ENCODE measurements at places on chromosomes 12 and 14.

- no peak for DNase-seq
Observed at GRCh38 chr14:86779416-86779815, 1213.6 kb downstream of the GALC start.

- DNase-seq, result no peak
Observed at GRCh38 chr14:104009297-104009696, 67.0 kb upstream of the RD3L start.

DNA sequence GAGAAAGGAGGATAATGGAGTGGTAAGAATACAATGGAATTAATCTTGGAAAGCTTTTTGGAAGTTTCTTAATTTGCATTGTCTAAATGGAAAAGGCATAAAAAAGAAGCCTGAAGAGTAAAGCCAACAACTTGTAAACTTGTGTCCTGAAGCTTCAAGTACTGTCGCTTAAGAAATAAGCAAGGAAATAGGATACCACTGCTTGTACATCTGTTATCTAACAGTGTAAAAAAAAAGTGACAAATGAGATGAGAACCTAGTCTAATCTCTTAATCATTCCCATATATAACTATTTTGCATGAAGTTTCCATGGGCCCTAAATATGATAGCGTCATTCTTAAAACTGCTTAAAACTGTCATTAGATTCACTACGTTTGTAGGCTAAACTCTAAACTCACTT is 134.0 kb upstream of the DYRK2 start:
- no peak for DNase-seq

DNA sequence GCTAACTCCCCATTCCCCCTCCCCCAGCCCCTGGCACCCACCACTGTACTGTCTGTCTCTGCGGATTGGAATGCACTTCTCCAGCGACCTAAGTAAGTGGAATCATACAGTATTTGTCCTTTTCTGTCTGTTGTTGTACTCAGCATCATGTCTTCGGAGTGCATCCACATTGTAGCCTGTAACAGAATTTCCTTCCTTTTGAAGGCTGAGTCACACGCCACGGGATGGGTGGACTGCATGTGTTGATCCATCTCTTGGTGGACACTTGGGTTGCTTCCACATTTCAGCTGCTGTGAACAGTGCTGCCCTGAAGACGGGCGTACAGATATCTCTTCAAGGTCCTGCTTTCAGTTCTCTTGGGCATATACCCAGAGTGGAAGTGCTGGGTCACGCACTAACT is 34.4 kb downstream of the DDX51 start:
- no peak for DNase-seq

GRCh38 chr14:55309761-55310365 is 38.6 kb downstream of the FBXO34 start:
- no peak for DNase-seq

DNA sequence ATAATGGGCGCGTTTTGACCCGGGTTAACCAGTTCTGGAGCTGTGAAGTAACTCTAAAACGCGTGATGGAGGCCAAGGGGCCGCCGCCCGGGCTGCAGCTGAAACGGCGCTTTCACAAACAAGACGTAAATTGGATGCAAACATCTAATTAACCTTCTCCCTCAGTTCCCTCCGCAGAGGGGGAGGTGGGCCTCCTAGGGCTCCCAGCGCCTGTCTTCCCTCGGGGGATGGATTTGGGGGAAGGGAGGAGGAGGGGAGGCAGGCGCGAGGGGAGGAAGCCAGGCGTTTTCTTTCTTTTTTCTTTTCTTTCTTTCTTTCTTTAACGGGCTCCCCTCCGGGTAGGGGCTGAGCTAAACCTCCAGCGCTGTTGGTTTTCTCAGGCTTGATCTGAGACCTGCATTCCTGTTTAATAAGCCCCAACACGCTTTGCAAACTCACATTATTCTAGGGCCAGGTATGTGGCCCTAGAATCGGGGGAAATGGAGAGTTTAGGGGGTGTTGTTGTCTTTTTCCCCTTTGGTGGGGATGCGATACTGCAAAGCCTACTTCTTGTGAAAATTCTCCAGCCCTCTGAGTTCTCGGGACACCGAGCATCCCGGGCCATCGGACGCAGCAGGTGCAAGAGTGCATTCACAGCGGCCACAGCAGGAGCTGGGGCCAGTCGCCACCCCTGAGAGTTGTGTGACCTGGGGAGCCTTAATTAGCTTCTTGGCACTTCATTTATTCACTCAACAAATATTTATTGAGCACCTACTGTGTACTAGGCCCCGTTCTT is 43.6 kb upstream of the LHX5 start:
- DNase-seq, result no peak

- no peak for DNase-seq
Observed at GRCh38 chr14:100791348-100791735, 34.6 kb upstream of the MEG3 start.

DNA sequence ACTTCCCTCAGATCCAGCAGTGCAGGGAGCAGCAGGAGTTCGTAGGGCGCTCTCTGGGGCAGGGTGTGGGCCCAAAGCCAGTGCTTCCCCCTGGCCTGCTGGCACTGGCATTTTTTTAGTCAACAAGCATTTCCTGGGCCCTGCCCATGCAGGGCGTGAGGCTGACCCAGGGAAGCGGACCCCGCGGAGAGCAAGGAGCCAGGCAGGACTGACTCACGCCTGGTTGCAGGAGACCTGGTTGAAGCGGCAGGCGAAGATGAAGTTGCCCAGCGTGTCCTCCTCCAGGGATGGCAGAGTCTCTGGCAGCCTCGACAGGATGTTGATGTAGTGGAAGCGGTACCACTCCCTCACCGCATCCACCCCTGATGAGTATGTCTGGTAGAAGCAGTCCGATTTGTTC is 13.5 kb downstream of the SCNN1A start:
- peak; percentile 41 for DNase-seq

- DNase-seq, result peak; percentile 68
Observed at GRCh38 chr14:93824518-93825234, 36.4 kb upstream of the PRIMA1 start.

GRCh38 chr14:21014761-21015190 is 10.1 kb downstream of the NDRG2 start:
- peak; percentile 81 for DNase-seq

DNA sequence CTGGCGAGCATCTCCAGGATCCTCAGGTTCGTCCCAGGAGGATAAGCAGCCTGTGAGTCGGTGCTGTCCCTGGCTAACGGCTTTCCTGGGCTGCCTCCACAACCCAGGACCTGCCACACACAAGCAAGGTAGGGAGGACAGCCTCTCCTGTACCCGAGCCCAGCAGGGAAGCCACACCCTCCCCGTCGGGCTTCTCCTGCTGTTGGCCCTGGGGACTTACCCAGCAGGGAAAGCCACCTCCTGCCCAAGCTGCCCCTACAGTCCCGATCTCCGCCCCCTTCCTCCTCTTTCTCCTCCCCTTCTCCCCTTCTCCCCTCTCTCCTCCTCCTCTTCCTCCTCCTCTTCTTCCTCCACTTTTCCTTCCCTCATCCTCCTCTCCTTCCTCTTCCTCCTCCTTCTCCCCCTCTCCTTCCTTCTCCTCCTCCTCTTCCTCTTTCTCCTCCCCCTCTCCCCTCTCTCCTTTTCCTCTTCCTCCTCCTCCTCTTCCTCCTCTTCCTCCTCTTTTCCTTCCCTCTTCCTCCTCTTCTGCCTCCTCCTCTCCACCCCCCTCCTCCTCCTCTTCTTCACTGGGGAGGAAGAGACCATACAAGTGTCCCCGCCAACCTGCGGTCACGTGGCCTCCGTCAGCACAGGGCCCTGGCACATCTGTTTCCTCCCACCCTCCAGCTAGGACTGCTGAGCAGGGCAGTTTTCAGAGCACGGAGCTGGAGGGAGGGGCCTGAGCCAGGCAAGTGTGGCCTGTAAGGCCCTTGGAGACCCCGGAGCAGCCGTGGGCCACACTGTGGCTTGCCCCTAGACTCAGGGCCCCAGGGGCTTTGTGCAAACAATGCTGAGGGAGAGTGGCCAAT is 17.3 kb upstream of the RFLNA start:
- no peak for DNase-seq

- DNase-seq, result no peak
Observed at GRCh38 chr14:24659916-24660570, 26.1 kb upstream of the GZMB start.

- DNase-seq, result no peak
Observed at GRCh38 chr12:66829660-66830325, 150.9 kb upstream of the GRIP1 start.

- DNase-seq, result peak; percentile 91
Observed at GRCh38 chr12:27332714-27333402, at the start of gene BMAL2. TSS of gene BMAL2 (plus strand) at chr12:27332836. CDS start at chr12:27333073, 237 bp downstream.

DNA sequence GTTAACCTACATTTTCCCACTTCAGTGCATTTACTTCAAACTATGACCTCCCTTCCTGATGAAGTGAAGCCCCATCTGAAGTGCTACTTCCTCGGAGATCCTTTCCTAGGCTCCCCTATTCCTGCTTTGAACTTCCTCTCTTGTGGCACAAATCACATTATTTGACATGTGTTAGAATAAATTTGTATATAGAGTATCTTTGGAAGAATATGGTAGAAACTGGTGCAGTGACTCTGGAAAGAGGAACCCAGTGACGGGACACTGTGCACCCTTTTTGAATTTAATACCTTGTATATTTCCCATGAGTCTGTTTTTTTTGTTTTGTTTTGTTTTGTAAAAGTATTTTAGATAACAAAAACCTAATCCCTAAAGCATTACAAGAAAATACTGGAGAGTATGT is 66.4 kb upstream of the SRSF5 start:
- DNase-seq, result no peak

DNA sequence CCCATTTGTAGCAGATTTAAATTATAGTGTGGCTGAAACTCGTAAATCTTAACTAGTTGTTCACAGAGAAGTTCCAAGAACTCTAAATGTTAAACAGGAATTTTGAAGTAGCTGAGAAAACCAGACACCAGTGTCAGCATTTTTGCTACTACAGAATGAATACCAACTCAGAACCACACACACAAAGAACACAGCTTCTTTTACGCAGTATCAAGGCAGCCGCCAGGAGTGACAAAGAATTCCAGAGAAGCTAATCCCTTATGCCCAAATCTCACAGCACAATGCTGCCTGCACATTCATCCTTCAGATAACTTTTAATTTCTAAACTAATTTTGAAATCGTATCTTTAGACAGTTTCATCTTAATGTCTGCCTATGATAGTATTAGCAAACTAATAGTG is 37.4 kb downstream of the SLC6A15 start:
- no peak for DNase-seq

DNA sequence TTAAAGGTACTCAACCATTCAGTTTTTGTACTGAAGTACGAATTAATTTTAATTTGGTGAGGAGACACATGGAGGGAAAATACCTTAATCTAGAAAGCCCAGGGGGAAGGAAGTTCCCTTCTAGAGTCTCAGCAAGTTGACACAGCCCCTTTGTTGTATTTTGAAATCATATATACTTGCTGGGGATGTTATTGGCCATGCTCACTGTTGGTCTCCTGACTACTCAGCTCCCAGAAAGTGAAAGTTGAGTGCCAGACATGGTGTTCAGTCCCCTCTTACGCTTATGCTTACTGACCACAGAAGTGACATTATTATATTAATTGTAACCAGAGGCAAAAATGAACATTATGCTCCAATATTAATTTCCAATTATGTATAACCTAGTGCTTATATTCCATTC is 28.1 kb downstream of the ARF6 start:
- no peak for DNase-seq

GRCh38 chr12:66279123-66279712 is 23.1 kb upstream of the HELB start:
- peak; percentile 38 for DNase-seq

- no peak for DNase-seq
Observed at GRCh38 chr14:104541905-104542465, 37.6 kb upstream of the C14orf180 start.

DNA sequence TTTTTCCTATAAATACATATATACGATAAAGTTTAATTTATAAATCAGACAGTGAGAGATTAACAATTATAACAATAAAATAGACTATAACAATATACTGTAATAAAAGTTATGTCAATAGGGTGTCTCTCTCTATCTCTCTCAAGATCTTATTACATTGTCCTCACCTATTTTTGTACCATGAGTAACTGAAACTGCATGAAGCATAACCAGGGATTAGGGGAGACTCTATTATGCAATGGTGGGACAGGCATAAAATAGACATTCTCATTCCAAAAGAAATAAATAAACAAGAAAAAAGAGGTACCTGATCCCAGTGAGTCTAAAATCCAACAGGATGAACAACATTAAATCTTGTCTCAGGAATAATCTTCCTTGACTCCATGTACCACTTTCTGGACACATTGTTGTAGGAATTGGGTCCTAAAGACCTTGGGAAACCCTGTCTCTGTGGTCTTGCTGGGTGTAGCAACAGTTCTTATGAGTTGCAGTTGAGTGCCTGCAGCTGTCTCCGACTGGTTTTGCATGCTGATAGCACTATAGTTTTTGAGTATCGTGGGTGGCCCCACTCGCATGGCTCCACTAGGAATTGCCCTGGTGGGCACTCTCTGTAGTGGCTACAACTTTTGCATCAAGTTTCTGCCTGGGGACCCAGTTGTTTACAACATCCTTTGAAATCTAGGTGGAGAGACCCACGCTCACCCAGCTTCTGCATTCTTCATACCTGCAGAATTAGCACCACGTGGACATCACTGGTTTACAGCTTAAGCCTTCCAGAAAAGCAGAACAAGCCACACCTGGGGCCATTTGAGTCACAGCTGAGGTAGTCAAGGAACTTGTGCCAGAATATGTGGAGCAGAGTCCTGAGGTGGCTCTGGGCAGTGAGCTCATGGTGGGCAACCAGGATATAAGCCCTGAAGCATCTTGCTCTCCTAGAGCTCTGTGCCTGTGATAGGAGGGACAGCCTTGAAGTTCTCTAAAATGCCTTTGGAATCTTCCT is 204.7 kb downstream of the KITLG start:
- DNase-seq, result no peak

DNA sequence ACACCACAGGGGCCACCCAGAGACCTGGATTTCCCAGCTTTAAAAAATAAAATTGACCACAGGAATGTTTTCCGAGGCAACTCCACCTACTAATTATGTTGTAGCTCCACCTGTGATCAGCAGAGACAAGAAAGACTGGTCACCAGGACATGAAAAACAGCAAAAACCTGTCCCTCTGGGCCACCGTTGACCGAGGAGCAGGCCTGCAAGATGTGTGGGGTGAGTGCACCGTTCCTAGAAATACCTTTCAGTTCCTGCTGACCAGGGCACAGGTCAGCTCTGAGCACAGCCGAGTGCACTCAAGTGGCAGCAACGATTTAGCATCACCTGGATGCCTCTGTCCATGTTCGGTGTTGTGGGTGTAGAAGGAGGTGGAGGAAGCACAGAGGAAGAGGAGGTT is 16.9 kb downstream of the FZD10 start:
- no peak for DNase-seq
